ENCODE measurements at places on chromosomes 7 and 10.

- DNase-seq: no peak
Measured at GRCh38 chr7:55246171-55246570, 119.0 kb upstream of the LANCL2 start.

DNA sequence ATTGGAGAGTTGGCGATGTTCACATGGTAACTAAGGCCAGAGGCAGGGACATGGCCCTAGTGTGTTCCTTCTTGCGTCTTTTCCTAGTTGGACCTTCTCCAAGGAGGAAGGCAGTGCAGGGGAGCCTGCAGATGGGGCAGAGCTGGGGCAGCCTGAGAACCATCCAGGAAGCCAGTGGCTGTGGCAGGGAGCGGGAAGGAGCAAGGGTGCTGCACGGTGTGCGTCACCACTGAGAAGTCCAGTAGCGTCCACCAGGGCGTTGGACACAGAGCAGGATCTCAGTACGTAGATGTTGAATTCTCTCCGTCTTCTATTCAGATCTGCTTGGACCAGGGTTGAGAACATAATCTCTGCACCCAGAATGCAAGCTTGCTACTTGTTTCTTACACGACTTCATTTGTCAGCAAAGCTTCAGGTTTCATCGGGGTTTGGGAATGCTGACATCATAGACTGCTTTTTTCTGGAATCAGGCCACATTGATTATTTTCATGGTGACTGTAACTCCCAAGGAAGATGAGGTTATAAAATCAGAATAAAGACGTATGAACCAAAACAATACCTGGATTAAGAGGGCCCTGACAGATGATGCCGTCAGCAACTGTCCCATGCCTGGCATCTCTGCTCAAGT is 130.3 kb downstream of the HECW1 start:
- no peak for DNase-seq

DNA sequence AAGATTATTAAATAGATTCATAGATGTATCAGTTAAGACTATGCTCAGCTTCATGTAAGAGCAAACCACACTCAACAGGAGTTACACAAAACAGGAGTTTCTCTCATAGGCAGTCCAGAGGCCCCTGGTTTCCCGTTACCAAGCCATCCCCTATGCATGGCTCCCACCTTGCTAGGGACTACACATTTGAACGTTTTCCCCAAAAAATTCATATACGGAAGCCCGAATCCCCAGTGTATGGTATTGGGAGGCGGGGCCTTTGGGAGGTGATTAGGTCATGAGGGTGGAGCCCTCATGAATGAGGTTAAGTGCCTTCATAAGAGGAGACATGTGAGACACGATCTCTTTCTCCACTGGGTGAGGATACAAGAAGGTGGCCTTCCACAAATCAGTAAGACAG is 29.1 kb downstream of the RSU1 start:
- no peak for DNase-seq

GRCh38 chr7:4113976-4114375 is 568.1 kb upstream of the FOXK1 start:
- DNase-seq: no peak

DNA sequence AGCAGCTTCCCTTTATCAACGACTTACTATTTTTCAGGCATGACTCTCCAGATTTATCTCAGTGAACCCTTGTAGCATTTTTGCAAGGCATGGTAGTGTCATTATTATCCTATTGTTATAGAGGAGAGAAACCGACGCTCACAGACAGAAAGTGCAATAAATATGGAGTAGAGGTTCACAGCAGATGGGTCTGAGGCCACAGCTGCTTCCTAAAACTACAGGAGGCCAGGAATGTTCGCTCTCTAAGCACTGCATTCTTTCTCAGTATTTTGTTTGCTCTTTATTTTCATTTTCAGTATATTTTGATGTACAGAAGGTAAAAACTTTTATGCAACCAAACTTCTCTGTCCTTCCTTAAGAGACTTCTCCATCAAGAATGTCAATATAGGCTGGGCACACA is 4.5 kb upstream of the AEBP1 start:
- DNase-seq: no peak

- DNase-seq: no peak
Measured at GRCh38 chr10:31927565-31927883, 1.1 kb downstream of the ARHGAP12 start.

GRCh38 chr10:6748981-6749635 is 169.0 kb upstream of the PRKCQ start:
- no peak for DNase-seq

DNA sequence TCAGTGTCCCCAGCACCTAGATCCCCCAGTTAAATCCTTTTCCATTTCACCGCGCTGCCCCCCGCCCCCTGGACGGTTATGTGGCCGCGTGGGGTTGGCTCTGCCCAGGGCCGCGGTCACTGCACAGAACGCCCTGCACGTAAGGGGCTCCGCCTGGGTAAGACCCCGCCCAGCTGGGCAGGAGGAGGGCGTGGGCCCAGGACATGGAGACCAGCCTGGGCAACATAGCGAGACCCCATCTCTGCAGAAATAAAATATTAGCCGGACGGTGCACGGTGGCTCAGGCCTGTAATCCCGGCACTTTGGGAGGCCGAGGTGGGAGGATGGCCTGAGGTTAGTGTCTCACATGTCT is 650 bp upstream of the ZFAND2A start:
- no peak for DNase-seq

DNA sequence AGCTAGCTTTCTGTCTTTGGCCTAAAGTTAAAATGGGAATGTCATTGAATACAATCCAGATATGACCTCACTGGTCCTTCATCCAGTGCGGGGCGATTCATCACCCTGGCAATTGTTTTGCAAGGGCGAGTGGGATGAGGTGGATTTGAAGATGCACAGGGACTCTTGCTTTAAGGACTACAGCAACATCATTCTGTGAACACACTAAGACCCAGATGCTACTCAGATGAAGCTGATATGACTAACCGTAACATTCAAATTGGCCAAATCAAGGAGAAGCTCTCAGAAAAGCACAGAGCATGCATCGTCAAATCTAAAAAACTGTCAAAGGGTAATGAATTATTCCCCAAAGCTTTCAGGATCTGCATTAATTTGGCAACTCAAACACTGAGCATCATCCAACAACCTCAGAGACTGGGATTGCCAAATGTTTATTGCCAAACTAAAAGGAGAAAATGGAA is 12.8 kb downstream of the CPA1 start:
- DNase-seq: no peak
